ENCODE measurements at places on chromosomes 3 and 15. TPM values are rescaled to one million over a fixed set of nuclear protein-coding genes. Genes with fewer than 3 reads are reported as not detected.

The NISCH gene
- total RNA-seq = 29.2 TPM

The PSTPIP1 gene
- total RNA-seq = 2.3 TPM

The ADIPOQ gene
- 19.1 TPM for total RNA-seq

The STRA6 gene
- 0.22 TPM for total RNA-seq

The ADCY5 gene
- total RNA-seq = 163 TPM

The BUB1B gene
- total RNA-seq = 0.39 TPM

The AADACL2 gene
- total RNA-seq = not detected

The AHSG gene
- total RNA-seq = not detected

The KLHL40 gene
- total RNA-seq = 0.63 TPM

The SLC22A13 gene
- not detected for total RNA-seq

The ARPP21 gene
- not detected for total RNA-seq

The SRGAP3 gene
- total RNA-seq = 4.0 TPM

The GOLGA8M gene
- 0.31 TPM for total RNA-seq

The TSEN2 gene
- 12.9 TPM for total RNA-seq

The CNBP gene
- 569 TPM for total RNA-seq
